ENCODE measurements at places on chromosomes 2 and 18.
A peak's percentile ranks its signal among the peaks of the same experiment; 100 is the strongest.

DNA sequence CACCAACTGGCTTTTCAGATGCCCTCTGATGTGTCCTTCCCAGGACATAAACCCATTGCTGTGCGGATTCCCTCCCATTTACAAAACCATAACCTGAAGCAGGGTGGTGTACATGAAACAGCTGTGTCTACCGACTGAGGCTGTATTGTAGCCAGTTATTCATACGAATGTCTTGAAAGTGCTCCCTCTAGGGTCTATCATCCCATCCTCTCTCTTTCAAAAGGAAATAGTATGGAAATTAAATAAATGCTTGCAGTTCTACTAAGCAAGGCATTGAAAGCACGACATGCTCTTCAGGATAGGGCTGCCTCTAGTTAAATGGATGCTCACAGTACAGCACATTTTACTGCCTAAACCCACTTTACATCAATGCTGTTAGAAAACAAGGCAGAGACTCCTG, 112.2 kb upstream of the PXDN start:
- H3K36me3 ChIP-seq: peaks cover 4% of the 10 kb centered on the region
- H3K4me1 ChIP-seq: no peaks in the 10 kb centered on the region
- DNase-seq: no peak
- H3K27me3 ChIP-seq: peaks cover 24% of the 10 kb centered on the region
- H3K4me3 ChIP-seq: no peak overlapping the region
- H3K27ac ChIP-seq: no peak overlapping the region

GRCh38 chr2:62119311-62119974, 76.5 kb upstream of the B3GNT2 start:
- peaks cover 20% of the 10 kb centered on the region for H3K4me1 ChIP-seq
- DNase-seq: no peak
- no peak overlapping the region for H3K4me3 ChIP-seq
- H3K27me3 ChIP-seq: no peaks in the 10 kb centered on the region

DNA sequence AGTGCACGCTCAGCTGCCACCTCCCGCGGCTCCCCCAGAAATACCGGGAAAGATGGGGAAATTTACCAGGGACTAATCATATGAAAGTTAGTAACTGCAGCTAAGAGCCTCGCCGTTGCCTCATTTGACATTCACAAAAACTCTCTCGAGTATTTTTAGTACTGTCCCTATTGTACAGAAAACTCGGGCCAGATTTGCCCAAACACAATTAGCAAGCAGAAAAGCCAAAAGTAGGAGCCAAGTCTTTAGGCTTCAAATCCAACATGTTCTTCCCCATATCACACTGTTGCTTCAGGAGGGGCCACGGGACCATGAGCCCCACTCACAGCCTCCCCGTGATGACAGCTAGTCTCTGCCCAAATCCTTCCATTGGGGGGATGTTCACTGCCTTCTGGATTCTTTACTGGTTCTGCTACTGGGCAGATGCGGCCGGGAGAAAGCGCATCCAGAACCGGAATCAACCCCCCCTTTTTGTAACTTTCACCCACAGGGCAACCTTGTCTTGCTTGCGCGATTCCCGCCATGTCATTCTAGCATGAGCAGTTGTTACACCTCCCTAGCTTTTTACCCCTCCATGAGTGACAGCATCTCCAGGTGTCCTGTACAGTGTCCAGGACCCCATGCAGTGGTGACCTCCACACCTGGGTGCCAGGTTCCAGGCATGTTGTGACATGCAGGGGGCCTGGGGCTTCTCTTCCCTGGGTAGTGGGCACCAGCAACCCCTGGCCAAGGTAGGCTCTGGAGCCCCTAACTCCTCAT, 35.2 kb downstream of the CENPO start:
- H3K36me3 ChIP-seq: peaks cover 3% of the 10 kb centered on the region
- no peaks in the 10 kb centered on the region for H3K27me3 ChIP-seq
- H3K4me3 ChIP-seq: no peak overlapping the region
- H3K4me1 ChIP-seq: peaks cover 21% of the 10 kb centered on the region
- peak overlapping the region; percentile 32 for H3K27ac ChIP-seq

DNA sequence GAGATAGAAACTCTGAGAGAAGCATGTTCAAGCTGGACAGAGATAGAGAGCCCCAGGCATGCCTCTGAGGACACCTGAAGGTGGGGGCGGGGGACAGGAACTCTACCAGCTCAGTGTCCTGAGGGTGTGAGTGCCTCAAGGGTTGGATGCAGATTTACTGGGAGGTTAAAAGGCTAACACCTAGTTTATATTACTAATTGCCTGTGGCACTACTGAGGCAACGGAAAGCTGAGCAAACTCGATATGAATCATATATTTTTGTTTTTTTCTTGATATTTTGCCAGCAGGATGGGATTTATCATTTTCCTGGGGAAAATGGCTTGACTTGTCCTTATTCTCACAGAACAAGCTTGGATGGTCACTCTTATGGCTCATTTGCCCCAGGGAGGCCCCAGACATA, 319.5 kb downstream of the ALK start:
- H3K4me3 ChIP-seq: no peak overlapping the region
- H3K4me1 ChIP-seq: no peaks in the 10 kb centered on the region
- no peak for DNase-seq
- H3K36me3 ChIP-seq: no peaks in the 10 kb centered on the region

DNA sequence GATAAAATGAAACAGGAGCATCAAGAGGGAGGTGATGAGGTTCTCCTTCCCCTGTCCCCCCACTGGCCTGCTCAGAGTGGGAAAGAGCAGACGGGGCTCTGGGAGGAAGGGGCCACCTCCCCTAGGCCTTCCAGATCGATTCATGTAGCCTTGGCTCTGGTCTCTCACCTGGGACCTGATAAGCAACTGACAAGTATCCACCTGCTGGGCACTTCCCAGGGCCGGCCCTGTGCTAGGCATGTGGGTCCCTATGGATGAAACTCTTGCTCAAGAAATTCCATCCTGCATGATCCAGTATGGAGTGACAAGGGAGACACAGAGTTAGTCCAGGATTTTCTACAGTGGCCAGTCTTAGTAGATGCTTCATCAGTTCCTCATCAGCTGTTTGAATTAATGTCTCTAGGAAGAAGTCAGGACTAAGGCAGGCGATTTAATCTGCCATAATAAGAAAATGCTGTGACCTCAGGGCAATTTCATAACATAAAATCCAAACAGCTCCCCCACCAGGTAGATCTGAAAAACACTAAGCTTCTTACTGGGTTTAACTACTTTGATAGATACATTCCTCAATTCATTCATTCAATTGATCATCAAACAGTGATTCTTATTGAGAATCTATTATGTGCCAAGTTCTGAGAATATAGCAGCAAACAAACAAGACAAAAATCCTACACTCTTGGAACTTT, 44.7 kb upstream of the ZFP36L2 start:
- no peak for DNase-seq
- no peaks in the 10 kb centered on the region for H3K27me3 ChIP-seq
- H3K36me3 ChIP-seq: peaks cover 20% of the 10 kb centered on the region
- H3K27ac ChIP-seq: no peak overlapping the region
- H3K4me1 ChIP-seq: no peaks in the 10 kb centered on the region
